ENCODE measurements at places on chromosomes 4 and X.

- DNase-seq = no peak
These were observed 216.5 kb upstream of the AADAT start for GRCh38 chr4:170306208-170306607.

GRCh38 chr4:1763550-1764080 lies 29.5 kb upstream of the FGFR3 start:
- DNase-seq = no peak

- DNase-seq = no peak
These were observed 52.7 kb downstream of the IRF2 start for GRCh38 chr4:184421533-184422155.

GRCh38 chr4:7107166-7107905 lies 39.5 kb upstream of the GRPEL1 start:
- DNase-seq = no peak
